ENCODE measurements at places on chromosomes 16 and 17.

DNA sequence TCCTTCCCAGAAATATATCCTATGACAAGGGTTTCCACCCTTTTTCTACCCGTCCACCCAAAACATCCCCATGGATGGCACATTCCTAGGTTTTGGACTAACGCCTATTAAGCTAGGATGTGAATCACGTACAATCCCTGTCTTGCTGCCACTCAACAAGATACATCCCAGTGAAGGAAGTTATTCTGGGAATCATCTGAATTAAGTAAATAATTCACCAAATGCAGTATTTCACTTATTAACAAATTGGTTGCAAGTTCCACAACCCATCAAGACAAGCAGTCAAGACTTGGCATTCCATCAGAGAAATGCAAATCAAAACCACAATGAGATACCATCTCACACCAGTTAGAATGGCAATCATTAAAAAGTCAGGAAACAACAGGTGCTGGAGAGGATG is 32.1 kb downstream of the ASPA start:
- no peak for DNase-seq

- no peak for DNase-seq
These were observed 5.6 kb upstream of the RBL2 start for GRCh38 chr16:53428681-53429080.

DNA sequence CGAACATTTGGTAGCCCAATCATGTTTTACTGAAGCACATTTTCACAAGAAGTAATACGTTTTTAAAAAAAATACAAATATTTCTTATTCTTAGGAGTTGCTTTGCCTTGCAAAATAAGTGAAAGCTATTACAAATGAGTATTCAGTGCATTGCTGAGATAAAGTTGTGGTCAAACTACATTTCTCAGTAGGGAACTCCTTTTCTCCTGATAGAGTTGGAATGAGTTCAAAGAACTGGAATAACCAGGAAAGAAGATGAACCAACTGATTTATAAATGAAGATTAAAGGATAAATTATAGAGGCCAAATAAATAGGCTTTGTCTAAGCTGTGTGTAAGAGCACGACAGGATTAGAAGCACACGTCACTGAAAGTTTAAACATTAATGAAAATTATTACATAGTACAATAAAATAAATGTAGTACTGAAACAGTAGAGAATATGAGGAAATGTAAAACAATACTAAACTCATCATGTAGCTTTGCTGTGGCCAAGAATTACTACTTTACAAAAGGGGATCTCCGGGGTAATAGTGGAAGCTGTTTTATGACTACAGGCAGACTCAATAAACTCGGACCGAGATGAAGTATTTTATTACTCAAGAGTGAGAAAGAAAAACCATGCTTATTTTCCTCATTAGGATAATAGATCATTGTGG is 73.6 kb downstream of the KCNJ2 start:
- DNase-seq, result no peak

DNA sequence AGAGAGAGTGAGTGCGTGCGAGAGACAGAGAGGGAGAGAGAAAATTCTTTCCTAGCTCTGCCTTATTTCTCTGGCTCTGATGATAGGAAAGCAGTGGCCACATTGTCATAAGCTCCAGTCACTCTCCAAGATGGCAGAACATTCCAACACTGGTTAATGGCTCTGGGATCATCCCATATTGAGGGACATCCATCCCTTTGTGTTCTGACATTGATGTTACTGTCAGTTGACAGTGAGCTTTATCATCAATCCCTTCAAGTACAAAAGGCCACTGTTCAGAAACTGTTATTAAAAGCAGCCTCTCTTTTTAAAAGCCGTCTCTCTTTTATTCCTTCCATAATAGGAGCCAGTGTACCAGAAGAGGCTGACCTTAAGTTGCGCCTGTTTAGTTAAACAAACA is 1084.9 kb upstream of the RBFOX1 start:
- no peak for DNase-seq

- no peak for DNase-seq
These were observed 22.3 kb downstream of the BAIAP2 start for GRCh38 chr17:81057079-81057730.

Data from GM12865 (cell line).